Stimulated activated naive CD4-positive, alpha-beta T cell treated with Interleukin-2 at 50 U/mL for 16 hours (primary cell): ENCODE measurements at places on chromosomes 3 and 15.

GRCh38 chr3:53293867-53294266, 38.0 kb upstream of the TKT start:
- no peak for DNase-seq

DNA sequence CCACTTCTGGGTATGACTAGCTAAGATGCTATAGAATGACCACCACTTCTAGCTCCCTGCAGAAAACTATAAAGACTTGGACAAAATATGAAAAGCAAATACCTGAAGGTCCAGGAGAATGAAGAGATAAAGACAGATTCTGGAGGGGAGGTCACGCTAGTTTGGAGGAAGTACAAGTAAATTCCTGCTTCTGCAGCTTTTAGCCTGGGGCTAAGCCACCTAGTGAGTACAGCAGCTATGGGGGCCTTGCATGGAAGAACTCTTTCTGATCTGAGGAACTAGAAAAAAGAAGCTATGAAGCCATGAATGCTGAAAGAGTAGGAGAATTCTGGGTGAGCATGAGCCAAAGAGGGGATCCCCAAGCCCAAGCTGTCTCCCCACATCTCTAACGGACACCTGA, 29.8 kb downstream of the NRG4 start:
- no peak for DNase-seq

DNA sequence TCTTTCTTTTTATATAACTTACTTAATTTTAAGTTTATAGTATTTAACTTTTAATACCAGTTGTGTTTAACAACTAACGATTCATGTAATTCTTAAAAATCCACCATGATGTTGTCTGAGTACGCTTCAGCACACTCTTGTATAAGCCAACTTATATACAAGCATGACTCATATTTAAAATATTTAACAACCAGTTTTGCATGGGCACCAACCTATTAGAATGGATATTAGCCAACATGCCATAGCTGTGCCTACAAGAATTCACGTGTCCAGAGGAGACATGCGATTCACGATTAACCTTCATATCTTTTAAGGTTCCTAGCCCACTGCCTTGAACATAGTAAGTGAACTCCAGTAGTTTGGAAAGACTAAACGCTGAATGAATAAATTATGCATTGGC, 1023.2 kb downstream of the TBL1XR1 start:
- DNase-seq: no peak

- DNase-seq: no peak
Measured at GRCh38 chr3:43926055-43926454, 235.3 kb downstream of the ABHD5 start.

- DNase-seq: no peak
Measured at GRCh38 chr3:99118381-99118780, 216.9 kb upstream of the DCBLD2 start.

DNA sequence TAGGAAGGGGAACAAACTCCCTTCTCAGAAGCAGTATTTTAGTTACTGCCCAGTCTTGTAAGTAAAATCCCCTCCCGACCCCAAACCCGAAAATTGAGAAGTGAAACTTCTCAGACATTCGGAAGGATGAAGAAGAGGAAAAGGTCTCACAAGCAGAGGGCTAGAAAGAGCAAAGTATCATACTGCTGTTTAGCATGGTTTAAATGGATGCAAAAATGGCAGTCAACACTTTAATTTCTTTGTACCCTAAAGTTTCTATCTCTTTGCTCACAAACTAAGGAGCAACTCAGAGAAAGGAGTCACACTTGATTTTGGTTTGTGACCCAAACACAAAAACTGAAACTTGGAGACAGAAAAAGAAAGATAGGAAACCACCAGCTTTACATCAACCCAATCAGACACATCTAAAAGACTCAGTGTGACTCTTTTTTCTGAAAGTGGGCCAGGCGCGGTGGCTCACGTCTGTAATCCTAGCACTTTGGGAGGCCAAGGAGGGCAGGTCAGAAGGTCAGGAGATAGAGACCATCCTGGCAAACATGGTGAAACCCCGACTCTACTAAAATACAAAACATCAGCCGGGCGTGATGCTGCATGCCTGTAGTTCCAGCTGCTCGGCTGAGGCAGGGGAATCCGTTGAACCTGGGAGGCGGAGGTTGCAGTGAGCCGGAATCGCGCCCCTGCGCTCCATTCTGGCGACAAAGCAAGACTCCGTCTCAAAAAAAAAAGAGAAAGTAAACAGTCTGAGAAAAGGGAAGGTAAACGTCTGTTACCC, 63.2 kb upstream of the ATP11B start:
- DNase-seq: no peak

DNA sequence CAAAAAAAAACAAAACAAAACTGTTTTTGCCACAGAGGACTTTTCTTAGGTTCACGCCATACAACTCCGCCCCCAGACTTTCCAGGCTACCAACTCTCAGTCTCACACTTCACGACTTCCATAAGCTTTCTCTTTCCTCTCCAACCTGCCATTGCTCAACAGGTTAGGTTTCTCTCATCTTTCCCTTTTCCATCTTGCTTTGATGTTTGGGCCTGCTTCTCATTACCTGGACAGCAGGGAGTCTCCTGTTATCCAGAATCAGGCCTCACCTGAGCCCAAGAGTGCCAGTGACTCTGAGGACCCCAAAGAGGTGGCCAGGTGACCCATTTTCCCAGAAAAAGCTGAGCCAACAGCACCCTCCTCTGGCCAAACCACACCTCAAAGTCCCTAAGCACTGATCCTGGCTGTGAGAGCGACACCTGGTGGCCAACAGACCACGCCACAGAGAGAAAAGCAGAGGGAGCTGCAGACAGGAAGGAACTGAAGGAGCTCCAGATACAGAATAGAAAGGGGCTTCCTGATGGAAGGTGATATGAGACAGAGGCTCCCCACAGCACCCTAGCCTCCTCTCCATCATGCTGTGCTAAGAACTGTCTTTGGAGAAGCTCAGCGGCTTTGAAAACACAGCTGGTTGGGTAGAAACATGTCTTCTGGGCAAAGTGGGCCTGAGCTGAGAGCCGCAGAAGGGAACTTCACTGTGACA, 4.0 kb downstream of the CCDC51 start:
- peak; percentile 81 for DNase-seq

DNA sequence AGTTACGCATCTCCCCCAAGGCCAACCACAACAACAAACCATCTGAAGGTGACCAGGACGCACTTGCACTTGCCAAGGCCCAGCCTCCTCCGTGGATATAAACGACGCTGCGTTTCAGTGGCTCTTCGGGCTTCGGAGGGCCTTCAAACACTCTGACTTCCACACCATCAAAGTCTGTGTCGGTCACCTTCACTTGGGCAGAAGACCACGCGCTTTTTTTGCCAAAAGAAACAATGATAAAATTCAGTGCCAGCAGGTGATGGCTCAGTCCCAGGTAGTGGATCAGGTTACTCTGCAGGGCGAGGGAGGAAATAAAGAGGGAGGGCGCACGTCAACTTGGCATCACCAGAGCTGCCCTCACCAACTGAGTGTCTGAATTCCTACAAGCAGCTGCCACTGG, 63.0 kb downstream of the NCEH1 start:
- DNase-seq: no peak

DNA sequence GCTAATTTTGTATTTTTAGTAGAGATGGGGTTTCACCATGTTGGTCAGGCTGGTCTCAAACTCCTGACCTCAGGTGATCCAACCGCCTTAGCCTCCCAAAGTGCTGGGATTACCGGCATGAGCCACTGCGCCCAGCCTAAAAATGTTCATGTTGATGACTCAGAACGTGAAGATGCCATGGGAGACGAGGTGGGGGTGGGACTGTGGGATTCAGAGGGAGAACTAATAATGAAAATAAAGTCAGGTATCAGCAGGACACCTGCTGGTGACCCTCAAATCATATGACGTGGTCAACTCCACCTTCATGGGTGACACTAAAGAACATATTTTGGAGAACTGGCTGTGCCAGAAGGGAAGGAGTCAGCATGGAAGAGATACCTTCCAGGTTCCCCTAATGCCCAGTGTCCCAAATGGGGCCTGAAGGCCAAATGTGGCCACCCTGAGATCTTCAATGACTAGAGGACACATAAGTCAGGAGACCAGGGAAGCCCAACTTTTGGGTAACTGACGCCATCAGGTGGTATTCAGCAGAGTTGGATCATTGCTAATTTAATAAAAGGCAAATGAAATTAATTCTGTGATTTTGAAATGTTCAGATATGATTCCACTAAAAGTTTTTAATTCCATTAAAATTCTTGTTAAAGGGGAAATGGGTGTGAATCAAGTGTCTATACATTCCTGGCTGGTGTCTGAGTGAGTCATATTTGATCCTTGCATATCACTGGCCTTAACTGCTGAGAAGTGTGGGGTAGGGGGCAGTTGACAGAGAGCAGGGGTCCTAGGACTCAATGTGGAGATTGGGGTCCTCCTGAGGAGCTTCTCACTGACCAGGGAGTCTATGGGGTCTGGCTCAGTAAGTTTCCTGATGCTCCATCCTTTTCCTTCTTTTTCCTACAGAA, 88.6 kb upstream of the GSK3B start:
- no peak for DNase-seq

DNA sequence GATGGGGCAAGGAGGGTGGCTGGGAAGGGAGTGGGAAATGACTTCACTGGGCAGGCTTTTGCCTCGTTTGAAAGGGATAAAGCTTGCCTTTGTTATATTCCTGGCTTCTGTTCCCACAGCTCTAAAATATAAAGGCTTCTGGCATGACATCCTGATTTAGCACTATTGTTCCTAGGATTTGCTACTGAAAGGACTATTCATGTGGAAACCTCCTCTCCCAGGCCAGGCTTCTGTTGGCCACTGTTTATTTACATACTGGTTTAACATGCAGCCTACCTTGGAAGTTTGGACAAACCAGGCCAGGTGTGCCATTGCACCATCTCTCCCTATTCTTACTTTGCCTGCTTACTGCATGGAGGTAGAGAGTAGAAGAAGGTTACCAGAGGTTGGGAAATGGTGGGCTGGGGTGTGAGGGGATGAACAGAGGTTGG, 2.4 kb upstream of the LMCD1 start:
- DNase-seq: no peak

GRCh38 chr3:60886518-60886917, 364.7 kb downstream of the FHIT start:
- no peak for DNase-seq

- DNase-seq: no peak
Measured at GRCh38 chr3:69385723-69386555, at the start of gene FRMD4B. Gene FRMD4B, minus strand, starts transcription at chr3:69386088. Its CDS starts 99 bp downstream, at chr3:69385989.

DNA sequence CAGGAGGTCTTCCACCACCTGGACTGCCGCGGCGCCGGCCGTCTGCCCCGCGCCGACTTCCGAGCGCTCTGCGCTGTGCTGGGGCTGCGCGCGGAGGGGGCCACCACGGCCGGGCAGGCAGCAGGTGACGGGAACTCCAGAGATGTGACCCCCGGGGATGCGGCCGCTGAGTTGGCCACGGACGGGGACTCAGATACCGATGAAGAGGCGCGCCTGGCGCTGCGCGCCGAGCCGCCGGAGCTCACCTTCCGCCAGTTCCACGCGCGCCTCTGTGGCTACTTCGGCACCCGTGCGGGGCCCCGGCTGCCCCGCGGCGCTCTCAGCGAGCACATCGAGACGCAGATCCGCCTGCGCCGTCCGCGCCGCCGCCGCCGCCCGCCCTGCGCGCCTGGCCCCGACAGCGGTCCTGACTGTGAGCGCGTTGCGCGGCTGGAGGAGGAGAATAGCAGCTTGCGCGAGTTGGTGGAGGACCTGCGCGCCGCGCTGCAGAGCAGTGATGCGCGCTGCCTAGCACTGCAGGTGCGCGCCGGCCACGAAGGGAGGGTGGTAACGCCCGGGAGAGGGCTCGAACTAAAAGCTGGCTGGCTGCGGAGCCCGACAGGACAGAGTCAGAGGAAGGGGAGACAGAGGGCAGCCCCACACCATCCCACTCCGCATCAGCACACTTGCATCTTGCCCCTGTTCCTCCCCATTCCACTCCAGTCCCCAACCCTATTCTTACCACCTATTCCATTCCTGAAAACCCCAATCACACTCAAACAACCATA, 885 bp downstream of the EFCC1 start:
- no peak for DNase-seq

DNA sequence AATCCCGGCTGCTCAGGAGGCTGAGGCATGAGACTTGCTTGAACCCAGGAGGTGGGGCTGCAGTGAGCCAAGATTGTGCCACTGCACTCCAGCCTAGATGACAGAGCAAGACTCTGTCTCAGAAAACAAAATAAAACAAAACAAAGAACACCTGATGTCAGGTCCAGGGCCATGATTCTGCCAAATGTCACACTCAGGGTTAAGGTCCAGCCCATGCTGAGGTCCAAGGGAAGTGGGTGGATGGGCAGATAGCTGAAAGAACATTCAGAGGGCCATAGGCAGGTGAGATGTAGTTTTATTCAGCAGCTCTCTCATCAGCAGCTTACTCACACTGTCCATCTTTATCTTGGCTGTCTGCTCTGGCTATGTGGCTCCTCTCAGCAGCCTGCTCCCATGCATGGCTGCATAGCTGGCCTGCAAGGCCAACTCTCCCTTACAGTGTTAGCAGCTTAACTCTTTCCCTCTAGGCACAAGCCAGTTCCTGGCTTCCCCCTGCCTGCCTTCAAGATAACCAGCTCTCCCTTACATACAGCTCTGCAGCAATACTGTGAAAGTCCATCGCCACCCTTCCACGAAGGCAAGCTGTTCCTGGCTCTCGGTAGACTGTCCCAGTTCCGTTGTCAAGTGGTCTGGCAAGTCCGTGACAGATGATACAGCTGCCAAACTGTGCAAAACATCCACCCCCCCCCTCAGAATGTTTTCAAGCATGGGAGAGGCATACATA, 62.4 kb upstream of the SIAH2 start:
- DNase-seq: no peak

GRCh38 chr3:38148311-38148882, 9.9 kb downstream of the MYD88 start:
- DNase-seq: no peak

- no peak for DNase-seq
Measured at GRCh38 chr3:49529567-49529966, 24.7 kb upstream of the BSN start.

DNA sequence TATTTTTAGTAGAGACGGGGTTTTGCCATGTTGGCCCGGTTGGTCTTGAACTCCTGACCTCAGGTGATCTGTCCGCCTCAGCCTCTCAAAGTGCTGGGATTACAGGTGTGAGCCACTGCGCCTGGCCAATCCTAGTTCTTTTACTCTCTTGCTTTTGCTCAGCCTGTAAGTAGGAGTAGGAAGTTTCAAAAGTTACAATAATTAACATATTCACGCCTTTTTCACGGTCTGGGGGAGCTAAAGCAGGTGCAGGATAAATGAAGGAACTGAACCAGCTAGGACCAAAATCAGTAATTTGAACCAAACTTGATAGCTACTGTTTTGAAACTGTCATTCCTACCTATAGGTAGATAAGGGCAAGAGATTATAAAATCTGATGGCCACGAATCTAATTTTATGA, 98.5 kb downstream of the CACNA1D start:
- DNase-seq: no peak
